AG08396 (cell line): ENCODE measurements at places on chromosomes 12 and 14.

DNA sequence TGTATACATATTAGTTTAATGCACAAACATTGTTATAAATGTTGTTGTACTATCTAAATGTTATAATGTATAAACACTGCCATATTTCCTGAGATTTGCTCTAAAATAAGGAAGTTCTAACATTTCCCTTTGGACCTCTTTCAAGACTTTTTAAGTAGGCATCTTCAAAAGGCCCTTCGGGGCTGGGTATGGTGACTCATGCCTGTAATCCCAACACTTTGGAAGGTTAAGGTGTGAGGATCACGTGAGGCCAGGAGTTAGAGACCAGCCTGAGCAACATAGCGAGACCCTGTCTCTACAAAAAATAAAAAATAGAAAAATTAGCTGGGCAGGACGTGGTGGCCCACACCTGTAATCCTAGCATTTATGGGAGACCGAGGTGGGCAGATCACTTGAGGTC, 35.5 kb downstream of the FBLN5 start:
- DNase-seq = no peak

GRCh38 chr14:97410667-97411620, 613.8 kb downstream of the VRK1 start:
- DNase-seq = no peak

GRCh38 chr14:99212199-99212598, 59.8 kb downstream of the BCL11B start:
- DNase-seq = no peak

DNA sequence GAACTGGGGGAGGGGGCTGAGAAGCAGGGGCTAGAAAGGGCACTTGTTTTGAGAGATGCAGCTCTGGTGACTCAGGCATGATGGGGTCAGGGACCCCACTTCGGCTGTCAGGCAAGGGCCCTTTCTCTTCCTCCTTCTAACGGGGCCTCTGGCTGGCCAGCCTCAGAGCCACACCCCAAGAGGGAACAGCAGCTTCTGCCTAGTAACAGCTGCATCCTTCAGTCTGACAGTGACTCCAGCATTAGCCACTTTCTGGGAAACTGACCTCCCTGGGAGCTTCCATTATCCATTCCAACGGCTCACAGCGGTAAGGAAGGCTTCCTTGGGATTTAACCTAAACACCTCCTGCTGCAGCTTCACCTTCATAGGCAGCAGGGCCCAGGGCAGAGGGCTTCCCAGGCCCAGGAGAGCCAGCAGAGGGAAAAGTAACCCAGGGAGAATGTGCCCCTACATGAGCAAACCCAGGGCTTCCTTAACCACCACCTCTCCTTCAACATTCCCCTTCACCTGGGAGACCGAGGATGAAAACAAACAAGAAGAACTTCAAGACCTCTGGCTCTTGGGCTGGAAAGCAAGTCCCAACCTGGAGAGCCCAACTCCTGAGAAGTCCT, 2.7 kb downstream of the NCKAP5L start:
- DNase-seq = peak; percentile 70

DNA sequence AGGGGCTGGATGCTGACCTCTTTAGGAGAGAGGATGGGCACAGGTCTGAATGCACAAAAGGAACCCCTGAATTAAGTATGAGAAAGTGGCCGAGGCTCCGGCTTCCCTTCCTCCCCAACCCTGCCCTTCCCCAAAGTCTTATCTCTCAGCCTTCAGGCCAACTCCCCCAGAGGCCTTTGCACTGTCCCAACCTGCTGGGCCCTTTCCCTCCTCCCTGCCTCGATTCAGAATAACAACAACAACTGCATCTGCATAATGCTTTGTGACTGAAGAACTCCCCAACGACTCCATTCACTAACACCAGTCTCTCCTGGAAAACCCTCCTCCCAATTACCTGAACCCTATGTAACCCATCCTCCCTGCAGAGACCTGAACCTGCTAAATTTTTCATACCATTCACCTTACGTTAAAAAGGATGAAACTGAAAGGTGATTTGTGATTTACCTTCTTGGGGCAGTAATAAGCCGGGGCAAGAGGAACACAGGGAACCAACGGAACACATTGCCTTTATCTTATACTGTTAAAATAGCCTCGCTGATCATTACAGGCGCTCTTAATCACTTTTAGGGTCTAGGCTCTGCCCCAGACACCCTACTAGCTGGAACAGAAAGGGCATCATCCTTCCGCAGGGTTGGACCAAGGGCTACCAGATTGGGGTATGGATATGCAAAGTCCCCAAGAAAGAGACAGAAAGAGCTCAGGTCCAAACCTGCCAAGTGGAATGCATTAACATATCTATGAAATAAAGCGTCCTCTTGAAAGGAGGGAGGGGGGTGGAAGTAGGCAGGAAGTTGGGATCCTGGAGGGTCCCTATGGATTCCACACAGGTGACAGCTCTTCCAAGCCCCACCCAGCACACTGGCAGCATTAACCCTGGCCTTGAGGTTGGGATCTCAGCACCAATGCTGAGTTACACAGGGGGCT, 24.2 kb upstream of the FOXN3 start:
- DNase-seq = no peak

- DNase-seq = peak; percentile 3
Observed at GRCh38 chr12:87216436-87216835, 812.8 kb downstream of the C12orf50 start.

DNA sequence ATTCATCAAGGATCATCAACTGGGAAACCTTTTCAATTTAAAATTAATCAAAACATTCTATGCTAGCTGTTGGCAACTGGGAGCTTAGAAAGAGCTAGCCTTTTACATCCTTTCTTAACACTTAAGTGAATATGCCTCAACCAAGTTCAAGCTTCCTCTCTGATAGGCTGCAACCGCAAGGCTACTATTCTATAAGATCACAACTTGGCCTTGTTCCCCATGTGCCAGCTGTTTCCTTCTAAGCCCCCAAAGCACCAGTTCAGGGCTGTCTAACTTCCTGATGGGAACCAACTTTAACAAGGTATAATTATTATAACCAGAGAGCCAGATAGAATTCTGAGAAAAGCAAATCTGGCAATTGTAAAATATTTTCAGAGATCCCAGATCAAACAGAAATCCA, 37.0 kb downstream of the KCNC2 start:
- no peak for DNase-seq

GRCh38 chr12:53251477-53252348, 16.4 kb upstream of the ESPL1 start:
- peak; percentile 95 for DNase-seq
